Neuronal stem cell (in vitro differentiated cells): ENCODE measurements at places on chromosomes 13 and 19.

DNA sequence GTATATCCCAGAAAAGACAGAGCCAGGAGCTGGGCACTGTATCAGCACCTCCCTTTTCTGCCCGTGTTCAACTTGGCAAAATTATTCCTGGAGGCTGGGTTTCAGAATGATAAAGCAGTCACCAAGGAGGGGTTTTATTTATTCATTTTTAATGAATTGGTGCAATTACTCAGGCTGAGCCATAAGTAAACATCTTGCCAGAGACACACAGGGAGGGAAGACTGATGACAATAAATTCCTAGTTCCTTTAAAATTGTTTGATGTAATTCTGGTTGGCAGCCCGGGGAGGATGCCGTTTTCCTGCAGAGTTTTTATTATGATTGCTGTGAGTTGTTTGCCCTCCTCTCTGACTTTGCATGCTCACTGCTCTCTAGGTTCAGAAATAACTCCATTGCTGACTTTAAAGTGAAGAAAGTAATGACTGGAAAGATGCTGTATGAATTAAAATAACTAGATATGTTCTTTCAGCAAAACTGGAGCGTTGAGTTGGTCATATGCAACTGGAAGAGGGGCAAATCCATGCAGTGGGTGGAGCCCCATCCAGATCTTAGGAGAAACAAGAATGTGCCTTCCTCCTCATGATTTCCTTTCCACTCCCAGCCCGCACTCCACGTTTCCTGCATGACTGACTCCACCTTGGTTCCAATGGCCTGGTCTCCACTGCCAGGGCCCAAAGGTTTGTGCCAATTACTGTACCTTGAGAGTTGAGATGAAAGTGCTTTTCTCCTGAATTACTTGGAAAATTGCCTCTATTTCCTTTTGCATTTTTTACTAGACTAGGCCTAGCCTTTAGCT is 182.1 kb downstream of the RFC3 start:
- no peaks in the 10 kb centered on the region for H3K4me1 ChIP-seq
- no peak for DNase-seq
- no peak overlapping the region for H3K27ac ChIP-seq

- H3K27ac ChIP-seq = no peak overlapping the region
- no peak overlapping the region for H3K4me3 ChIP-seq
- no peaks in the 10 kb centered on the region for H3K4me1 ChIP-seq
- H3K27me3 ChIP-seq = no peaks in the 10 kb centered on the region
- DNase-seq = no peak
Observed at GRCh38 chr13:27868641-27869435, 51.0 kb upstream of the PDX1 start.

- no peak overlapping the region for H3K27ac ChIP-seq
- no peak overlapping the region for H3K4me3 ChIP-seq
- H3K4me1 ChIP-seq = no peaks in the 10 kb centered on the region
- DNase-seq = no peak
- H3K36me3 ChIP-seq = no peaks in the 10 kb centered on the region
- H3K27me3 ChIP-seq = no peaks in the 10 kb centered on the region
Observed at GRCh38 chr13:111031531-111031961, 83.6 kb upstream of the ARHGEF7 start.

DNA sequence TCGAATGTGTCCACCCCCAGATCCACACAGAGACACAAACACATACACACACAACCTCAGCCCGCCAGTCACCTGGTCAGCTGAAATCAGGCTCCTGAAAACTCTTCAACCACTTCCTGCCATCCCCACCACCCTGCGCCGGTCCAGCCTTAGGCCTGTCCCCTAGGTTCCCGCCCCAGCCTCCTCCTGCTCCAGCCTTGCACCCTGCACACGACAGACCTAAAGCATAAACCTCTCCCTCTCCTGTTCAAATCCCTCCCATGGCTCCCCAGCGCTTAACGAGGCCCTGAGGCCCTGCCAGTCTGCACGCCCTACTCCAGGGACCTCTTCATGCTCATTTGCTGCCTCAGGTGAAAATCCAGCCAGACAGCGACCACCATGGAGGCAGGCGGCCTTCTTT is 7.1 kb downstream of the PNMA8B start:
- no peaks in the 10 kb centered on the region for H3K36me3 ChIP-seq
- no peak overlapping the region for H3K27ac ChIP-seq

DNA sequence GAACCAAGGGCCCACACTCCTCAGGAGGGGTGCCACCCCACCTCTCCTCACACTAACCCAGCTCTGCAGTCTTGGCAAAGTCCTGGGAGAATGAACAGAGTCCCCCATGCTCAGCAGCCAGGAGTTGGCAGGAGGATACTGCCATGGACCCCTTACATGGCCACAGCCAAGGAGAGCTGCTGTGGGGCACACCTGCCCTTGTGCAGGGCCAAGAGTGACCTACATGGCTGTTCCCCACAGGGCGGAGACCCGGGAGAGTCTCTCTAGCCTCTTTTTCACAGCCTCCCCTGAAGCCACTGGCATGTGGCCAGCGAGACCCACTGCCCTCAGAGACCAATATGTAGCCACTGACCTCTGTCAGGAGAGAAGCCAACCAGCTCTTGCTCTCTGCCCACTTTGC is 45.9 kb upstream of the VSTM2B start:
- H3K4me1 ChIP-seq = no peaks in the 10 kb centered on the region
- peaks cover 4% of the 10 kb centered on the region for H3K27me3 ChIP-seq
- no peaks in the 10 kb centered on the region for H3K36me3 ChIP-seq
- no peak for DNase-seq
- H3K27ac ChIP-seq = no peak overlapping the region

- no peaks in the 10 kb centered on the region for H3K36me3 ChIP-seq
- peaks cover 1% of the 10 kb centered on the region for H3K4me1 ChIP-seq
- H3K4me3 ChIP-seq = no peak overlapping the region
- DNase-seq = no peak
- H3K27ac ChIP-seq = no peak overlapping the region
- H3K27me3 ChIP-seq = no peaks in the 10 kb centered on the region
Observed at GRCh38 chr13:21232196-21232595, 55.7 kb downstream of the MRPL57 start.

DNA sequence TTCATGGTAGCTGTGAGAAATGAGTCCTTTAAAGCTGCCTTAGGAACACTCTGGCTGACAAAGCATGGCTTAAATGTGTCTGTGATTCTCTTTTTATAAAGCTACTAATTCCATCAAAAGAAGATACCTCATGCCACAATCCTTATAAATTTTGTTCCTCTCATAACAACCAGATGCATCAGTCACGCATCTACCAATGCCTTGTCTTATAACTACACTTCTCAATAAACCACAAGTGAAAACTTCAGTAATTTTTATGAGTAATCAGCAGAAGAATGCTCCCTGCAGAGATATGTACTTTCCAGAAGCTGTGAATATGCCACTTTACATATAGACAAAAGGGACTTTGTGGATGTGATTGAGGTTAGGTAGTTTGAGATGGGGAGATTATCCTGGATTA is 147.8 kb downstream of the SUCLA2 start:
- H3K4me1 ChIP-seq = no peaks in the 10 kb centered on the region
- no peak overlapping the region for H3K4me3 ChIP-seq
- DNase-seq = no peak
- H3K27me3 ChIP-seq = no peaks in the 10 kb centered on the region
- H3K36me3 ChIP-seq = no peaks in the 10 kb centered on the region

DNA sequence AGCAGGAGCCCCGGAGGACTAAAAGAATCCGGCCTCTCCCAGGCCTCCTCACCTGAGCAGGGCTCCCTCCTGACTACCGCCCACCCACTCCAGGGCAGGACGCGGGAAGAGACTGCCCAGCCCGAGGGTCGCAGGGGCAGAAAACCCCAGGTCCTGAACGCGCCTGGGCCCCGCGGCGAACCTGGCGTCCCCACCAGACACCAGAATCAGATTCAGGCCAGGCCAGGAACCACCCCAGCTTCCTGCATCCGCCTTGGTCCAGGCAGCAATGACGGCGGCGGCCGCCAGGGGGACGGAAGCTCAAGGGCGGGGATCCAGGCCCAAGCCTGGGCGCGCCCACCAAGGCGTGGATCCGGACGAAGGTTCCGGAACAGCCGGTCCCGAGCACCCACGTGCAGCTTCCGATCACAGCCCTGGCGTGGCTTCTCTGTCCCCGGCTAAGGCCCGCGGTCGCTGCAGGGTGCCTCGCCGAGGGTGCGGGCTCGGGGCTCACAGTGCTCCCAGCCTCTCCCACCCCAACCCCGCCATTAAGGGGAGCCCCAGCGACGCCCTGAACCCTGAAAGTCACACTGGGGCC is 3.6 kb downstream of the LGALS7 start:
- no peak for DNase-seq
- no peak overlapping the region for H3K27ac ChIP-seq
- H3K36me3 ChIP-seq = no peaks in the 10 kb centered on the region
- no peaks in the 10 kb centered on the region for H3K4me1 ChIP-seq
- H3K27me3 ChIP-seq = peaks cover 5% of the 10 kb centered on the region

DNA sequence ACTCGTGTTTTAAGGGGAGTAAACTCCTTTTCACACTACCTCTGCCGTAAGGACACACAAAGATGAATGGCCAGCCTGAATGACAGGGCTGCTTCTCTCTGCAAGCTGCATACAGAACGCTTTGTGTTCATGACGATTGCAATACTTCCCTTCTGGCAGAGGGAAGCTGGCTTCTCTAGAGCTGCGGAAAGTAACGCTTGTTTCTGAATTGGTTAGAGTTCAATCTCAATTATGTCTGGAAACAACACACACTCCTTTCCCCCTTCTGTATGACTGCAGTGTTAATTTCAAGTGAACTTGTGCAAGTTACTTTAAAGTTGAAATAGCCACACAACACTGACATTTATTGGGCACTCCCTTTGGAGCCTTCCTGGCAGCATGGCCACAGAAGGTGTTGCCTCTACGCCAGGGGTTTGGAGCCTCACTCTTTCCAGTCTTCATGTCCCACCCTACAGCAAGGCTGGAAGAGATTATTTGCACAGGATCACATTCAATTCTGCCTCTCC is 242.6 kb downstream of the NDFIP2 start:
- no peaks in the 10 kb centered on the region for H3K36me3 ChIP-seq
- H3K4me3 ChIP-seq = no peak overlapping the region
- DNase-seq = no peak
- no peaks in the 10 kb centered on the region for H3K4me1 ChIP-seq

- peaks cover 17% of the 10 kb centered on the region for H3K36me3 ChIP-seq
- no peak overlapping the region for H3K4me3 ChIP-seq
- H3K4me1 ChIP-seq = no peaks in the 10 kb centered on the region
- no peak overlapping the region for H3K27ac ChIP-seq
- no peaks in the 10 kb centered on the region for H3K27me3 ChIP-seq
- no peak for DNase-seq
Observed at GRCh38 chr13:32385410-32385809, 42.5 kb downstream of the N4BP2L1 start.

DNA sequence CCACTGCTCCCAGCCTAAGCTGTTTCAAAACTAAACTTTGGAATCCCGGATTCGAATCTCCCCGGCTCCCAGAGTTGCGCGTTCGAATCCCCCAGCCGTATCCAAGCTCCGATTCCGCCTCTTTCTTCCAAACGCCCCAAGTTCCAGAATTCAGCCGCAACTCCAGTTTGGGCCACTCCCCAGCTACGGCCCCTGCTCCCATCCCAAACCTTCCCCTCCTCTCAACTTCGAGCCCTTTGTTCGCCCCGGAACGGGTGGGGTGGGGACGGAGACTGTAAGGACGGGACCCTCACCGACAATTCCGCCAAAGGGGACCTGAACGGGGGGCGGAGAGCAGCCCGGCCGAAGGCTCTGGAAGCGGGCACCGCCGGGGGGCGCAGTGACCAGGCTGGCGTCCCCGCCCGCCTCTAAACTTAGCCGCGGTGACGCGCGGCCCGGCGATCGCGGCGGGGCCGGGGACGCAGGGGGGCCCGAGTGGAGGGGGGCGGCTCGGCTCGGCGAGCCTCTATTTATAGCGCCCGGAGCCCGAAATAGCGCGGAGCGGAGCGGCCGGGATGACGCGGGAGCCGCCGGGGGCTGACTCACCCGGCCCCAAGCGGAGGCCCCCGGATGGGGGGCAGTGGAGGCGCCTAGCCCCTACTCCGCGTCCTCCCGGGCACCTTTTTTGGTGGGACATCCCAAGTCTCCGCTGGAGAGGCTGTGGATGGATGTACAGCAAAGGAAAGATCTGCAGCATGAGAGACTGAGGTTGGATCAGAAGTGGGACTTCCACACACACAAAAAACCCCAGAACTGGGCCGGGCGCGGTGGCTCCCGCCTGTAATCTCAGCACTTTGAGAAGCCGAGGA is 4.9 kb upstream of the ERCC1 start:
- no peak for DNase-seq
- peaks cover 5% of the 10 kb centered on the region for H3K4me1 ChIP-seq
- H3K4me3 ChIP-seq = peak overlapping the region; percentile 52
- no peaks in the 10 kb centered on the region for H3K36me3 ChIP-seq
- H3K27ac ChIP-seq = no peak overlapping the region

- no peaks in the 10 kb centered on the region for H3K4me1 ChIP-seq
- H3K36me3 ChIP-seq = no peaks in the 10 kb centered on the region
- no peak for DNase-seq
- no peak overlapping the region for H3K27ac ChIP-seq
Observed at GRCh38 chr13:40786568-40786996, 2.8 kb upstream of the SLC25A15 start.

DNA sequence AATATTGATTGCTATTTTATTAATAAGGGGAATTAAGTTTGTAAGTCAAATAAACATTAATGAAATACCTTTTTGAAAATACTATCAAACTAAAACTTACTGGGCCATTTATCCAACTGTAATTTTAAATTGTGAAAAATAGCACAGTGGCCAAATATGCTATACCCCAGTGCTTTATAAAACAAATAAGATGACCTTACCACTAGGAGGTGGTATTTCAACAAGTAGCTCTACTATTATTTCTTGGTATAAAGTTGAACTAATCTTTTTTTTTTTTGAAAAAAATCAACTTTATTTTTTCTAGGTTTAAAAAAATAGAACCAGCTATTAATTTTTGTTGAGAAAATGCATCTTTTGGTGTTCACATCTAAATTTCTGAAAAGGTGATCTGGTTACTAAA is 14.7 kb downstream of the LACC1 start:
- DNase-seq = no peak
- H3K4me1 ChIP-seq = no peaks in the 10 kb centered on the region
- no peak overlapping the region for H3K27ac ChIP-seq
- H3K36me3 ChIP-seq = no peaks in the 10 kb centered on the region

DNA sequence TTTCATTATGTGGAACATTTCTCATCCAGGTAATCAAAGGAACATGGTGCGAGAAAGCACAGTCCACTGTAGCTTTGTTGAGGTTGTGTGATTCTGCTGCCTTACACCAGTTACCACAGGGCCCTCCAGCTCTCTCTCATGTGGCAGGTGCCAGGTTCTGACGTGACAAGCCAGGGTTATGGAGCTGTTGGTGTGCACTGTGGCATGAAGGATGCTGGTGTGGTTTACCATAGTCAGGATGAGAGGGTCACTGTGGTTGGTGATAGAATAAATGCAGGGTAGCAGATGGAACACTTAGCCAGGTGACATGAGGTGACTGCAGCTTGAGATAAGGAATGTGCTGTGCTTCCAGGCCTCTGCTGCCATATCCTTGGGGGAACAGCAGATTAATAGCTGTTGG is 7.4 kb downstream of the ZNF223 start:
- H3K4me1 ChIP-seq = no peaks in the 10 kb centered on the region
- no peak for DNase-seq
- no peak overlapping the region for H3K4me3 ChIP-seq
